ENCODE measurements at places on chromosomes 11 and 22. TPM values are rescaled to one million over a fixed set of nuclear protein-coding genes. Genes with fewer than 3 reads are reported as not detected.

- no peak for DNase-seq
These were observed 8.6 kb downstream of the OMP start for GRCh38 chr11:77111277-77111676.

DNA sequence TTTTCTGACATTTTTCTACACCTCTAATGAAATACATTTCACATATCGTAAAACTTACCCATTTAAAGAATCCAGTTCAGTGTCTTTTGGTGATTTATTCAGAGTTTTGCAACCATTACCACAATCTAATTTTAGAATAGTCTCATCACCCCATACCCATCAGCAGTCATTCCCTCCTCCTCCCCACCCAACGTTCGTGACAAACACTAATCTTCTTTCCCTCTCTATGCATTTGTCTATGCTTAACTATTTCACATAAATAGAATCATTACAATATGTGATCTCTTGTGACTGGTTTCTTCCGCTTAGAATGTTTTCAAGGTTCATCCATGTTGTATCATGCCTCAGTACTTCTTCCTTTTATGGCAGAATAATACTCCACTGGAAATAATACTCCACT is 9.5 kb downstream of the TTC28 start:
- DNase-seq: no peak

PGM2L1 gene
- polyA plus RNA-seq: 5.4 TPM

- no peak for DNase-seq
These were observed 46.5 kb downstream of the FCHSD2 start for GRCh38 chr11:73095613-73096012.

OR4D10 gene
- polyA plus RNA-seq: not detected

GRCh38 chr22:46737105-46737975 is 712 bp downstream of the CERK start:
- no peak for DNase-seq

CSTPP1 gene
- 20.0 TPM for polyA plus RNA-seq

DNA sequence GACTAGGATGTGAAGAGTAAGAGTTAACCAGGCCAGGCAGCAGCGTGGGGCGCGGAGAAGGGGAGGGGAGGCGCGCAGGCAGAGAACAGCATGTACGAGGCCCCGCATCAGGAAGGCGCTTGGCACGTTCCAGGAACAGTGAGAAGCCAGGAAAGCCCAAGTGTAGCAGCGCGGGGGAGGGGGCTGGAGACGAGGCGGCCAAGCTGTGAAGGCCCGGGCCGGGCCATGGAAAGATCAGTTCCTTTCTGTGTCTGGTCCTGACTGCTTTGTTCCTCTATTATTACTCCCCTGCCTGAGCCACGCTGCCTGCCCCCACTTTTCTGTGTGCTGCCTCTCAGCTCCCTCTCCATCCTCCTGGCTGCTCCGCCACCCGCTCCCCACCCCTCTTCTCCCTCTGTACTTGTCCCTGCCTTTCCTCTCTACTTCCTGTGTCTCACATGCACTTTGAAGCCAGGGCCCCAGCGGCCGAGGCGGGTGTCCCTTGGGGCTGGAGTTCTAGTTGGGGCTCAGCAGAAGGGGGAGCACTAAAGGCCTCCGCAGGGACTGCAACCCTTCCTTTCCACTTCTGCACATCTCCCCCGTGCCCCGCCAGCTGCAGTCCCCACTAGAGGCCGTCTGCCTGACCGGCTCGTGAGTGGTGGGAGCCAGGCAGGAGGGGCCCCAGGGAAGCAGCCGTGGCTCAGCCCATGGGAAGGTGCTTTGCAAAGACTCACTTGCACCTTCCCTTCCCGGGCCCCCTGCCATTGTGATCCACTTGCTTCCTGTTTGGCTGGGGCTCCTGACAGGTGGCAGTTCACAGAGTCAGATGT is 63.7 kb downstream of the PRDM11 start:
- peak; percentile 84 for DNase-seq

- DNase-seq: no peak
These were observed 42.8 kb downstream of the YAP1 start for GRCh38 chr11:102153082-102153481.

DNA sequence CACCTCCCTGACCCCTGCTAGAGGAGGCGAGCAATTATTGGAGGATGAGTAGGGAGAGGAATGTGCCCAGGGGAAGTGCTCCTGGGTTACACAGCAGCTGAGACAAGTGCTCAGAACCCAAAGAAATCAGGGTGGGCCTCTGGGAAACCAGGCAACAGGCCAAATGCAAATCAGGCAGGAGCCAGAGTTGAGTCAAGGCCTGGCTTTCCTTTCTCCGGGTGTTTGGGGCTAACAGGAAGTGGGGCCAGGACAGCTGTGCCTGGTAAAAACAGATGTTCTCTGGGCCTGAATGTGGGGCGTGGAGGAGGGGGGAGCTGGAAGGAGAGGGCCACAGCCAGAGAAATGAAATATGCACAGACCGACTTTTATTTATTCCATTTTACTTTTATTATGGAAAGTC is 22.0 kb downstream of the MFNG start:
- DNase-seq: no peak

GRCh38 chr11:8717876-8718753 is 35.5 kb downstream of the RPL27A start:
- DNase-seq: no peak

DNA sequence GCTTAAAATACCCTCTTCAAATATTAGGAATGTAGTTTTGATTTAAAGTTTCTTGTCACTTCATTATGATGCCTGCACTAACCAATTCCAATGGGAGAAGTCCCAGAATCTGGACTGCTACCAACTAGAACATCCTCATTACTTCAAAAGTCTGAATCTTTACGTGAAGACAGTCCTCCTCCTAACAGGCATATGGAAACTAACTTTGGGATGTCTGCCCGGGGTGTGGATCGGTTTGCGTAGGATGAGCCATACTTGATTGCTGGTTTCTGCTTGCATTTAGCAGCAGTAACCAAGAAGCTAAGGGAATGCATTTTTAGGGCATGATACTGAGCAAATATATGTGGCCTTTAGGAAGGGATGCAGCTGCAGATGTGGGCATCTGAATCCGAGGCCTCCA is 177.1 kb downstream of the LRRC4C start:
- DNase-seq: peak; percentile 22

GRCh38 chr11:123483058-123483457 is 53.0 kb downstream of the GRAMD1B start:
- DNase-seq: no peak

DNA sequence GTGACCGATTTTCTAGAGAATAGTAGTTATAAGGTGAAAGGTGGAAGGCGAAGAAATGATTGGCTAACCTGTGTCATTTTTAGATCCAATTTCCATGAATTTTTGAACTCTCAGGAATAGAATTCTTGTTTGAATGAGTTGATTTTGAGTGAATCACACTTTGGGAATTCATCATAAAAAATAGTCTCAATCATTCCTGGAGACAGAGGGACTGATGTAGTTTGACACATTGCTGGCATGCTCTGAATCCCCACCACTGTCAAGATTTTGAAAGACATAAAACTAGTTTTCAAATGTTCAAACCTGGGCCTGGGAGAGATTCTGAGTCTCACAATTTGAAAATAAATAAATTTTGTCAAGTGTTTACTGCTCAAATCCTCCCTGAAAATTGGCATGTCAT is 861.4 kb upstream of the RAG2 start:
- no peak for DNase-seq
